GM12878 (cell line): ENCODE measurements at places on chromosomes 2 and 18. TPM values are rescaled to one million over a fixed set of nuclear protein-coding genes. Genes with fewer than 3 reads are reported as not detected.

GRCh38 chr2:85900366-85900765 lies 11.6 kb upstream of the ST3GAL5 start:
- DNase-seq: no peak

DNA sequence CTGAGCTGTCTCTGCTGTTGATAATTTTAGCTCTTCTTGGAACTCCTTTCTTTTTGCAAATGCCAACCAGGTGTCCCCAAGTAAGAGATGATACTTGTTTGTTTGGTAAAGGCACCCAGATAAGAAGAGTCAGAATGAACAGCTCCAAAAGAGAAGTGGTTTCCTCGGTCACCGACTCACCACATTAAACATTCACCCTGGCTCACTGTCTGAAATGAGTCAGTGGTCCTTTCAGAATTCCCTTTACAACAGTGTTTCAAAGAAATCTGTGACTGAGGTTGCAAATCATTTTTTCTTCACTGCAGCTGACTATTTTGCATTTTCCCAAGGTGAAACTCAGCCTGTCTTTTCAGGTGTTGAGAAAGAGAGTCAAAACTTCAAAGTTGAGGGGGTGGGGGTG lies 16.2 kb upstream of the CXCR4 start:
- no peak for DNase-seq

DNA sequence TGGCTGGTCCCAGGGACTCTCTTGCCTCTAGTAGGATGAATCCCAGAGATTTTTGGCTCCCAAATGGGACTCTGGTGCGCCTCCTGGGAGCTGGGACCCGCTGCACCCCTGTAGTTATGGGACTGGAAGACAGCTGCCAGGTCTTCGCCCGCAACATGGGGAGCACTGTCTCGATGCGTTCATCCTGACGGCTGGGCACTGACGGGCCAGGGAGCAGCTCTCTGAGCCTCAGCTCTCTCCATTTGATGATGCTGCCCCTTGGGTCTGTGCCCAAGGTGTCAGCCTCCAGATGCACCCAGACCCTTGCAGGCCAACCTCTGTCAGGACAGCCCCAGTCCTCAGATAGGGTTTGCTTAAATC lies 9.3 kb upstream of the ARMC9 start:
- DNase-seq: no peak

GRCh38 chr2:98771721-98772524 lies 41.0 kb upstream of the MGAT4A start:
- no peak for DNase-seq

DNA sequence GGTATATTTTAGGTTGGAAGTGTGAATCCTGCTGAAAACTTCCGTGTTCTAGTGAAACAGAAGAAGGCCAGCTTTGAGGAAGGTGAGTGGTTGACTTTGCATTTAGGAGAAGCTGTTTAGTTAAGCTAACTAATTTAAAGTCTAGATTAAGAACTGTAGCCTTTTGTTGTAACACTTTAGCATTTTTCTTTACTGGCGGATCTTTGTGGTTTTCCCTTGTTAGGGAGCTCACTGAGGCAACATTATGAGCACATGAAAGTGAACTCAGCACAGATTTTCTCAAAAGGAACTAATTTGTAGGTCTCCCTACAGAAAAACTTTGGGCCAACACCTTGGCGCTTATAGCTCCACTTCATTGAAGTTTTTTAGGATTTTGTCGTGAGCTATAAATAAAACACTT lies 52.8 kb downstream of the XRCC5 start:
- DNase-seq: no peak

DNA sequence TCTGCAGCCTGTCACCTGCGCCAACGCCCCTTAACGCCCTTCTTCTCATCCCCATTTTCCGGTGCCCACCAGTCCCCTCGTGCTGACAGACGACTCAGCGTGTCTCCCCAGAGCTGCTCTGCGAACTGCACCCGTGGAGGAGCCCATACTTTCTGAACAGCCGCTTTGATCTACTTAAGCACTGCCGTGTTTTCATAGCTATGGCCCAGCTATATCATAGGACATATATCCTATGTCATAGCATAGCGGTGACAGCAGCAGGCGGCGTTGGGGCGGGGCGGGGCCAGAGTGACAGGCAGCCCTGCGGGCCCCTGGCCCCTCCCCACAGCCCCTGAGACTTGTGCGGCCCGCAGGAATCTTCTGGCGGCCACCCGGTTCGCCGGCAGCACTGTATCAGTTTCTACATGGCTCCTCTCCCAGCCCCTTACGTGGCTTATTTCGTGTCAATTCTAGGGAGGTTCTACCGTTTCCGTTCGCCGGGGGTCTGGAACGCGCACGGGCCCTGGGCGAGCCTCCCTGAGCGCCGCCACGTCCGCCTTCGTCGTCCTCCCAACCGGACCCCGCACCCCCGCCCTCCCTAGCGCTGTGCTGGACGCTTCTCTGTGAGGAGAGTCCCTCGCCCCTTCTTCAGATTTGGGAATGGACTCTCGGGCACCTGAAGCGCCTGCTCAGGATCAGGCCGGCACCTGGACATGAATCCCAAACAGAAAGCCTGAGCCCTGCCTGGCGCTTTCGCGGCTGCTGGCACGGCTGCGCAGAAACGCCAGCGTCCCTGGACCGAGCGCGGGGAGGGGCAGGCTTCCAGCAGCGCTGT lies 35.4 kb downstream of the PTPN18 start:
- DNase-seq: no peak

DNA sequence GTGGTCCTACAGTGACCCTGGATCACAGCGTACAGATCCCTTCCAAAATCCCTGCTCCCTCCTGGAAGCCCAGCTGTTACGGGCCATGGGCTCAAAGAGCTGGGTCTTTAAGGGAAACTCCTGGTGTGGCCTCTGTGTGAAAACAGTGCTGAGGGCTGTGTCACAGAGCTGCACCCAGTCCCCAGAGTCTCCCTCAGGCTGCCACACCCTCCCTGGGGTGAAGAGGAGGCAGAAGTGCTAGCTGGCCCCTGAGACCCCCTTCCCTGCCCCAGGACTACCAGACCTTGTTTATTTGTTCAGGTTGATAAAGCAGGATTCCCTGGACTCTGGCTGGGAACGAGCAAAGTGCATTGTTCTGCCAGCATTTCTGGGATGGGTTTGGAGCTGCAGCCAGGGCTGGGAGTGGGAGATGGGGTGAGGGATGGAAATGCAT lies 7.7 kb downstream of the ATOH8 start:
- no peak for DNase-seq

DNA sequence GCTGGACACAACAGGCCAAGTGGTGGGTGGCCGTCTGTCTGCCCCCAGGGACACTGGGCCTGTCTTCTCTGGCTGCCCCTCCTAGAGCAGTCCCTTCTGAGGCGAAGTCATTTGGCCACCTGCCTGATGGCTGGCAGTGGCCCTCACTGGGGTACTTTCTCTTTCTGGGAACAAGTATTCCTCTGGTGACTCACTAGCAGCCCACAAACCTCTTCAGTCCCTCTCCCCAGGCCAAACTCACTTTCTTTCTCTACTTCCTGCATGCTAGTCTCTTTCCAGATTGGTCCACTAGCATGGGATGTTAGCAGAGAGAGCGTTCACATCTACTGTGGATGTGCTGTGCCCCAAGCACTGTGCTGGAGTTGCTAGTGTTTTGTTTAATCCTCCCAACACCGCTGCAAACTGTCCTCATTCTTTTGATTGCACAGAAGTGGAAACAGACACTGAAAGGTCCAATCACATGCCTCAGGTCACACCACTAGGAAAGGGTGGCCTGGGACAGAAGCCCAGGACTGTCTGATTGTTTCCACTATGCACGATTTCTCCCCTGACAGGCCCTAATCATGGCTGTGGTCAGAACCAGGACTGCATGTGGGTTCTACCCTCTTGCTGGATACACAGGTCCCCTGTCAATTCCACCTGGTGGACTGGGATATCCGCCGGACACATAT lies 5.2 kb downstream of the DYSF start:
- no peak for DNase-seq

DNA sequence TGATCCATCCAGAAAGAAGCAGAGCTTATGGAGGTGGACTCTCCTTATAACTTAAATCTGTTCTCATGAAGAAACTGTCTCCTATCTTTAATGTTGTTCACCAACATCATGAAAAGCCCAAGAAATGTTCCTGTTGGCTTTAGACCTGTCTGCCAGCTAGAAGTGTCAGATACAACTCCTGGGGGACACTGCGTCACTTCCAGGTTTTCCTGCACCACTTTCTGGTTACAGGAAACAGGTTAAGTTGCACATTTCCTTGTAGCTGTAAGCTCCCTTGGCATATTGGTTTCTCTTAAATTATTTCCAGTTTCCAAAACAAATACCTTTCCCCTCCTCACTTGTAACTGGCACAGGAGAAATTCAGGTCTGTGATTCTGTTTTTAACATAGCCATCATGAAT lies 2.9 kb downstream of the CEP68 start:
- DNase-seq: no peak

GRCh38 chr2:97745474-97746174 lies 32.2 kb downstream of the ZAP70 start:
- peak; percentile 21 for DNase-seq

Gene AKAIN1
- total RNA-seq: not detected in 2 replicates

Gene OR6B2
- total RNA-seq: not detected in 2 replicates

Gene CD302
- total RNA-seq: 2.1 and 2.2 TPM in 2 replicates

Gene ARHGAP28
- total RNA-seq: not detected in 2 replicates

Gene IL36G
- not detected in 2 replicates for total RNA-seq

Gene SALL3
- total RNA-seq: 0.10 TPM in 1 of 2 replicates, not detected in the other
